ENCODE measurements at places on chromosomes 12 and 14.

- no peak for DNase-seq
These were observed 101.6 kb upstream of the PLEKHG7 start for GRCh38 chr12:92601176-92601575.

- DNase-seq = no peak
These were observed 7.4 kb upstream of the CSRNP2 start for GRCh38 chr12:51090705-51091229.

DNA sequence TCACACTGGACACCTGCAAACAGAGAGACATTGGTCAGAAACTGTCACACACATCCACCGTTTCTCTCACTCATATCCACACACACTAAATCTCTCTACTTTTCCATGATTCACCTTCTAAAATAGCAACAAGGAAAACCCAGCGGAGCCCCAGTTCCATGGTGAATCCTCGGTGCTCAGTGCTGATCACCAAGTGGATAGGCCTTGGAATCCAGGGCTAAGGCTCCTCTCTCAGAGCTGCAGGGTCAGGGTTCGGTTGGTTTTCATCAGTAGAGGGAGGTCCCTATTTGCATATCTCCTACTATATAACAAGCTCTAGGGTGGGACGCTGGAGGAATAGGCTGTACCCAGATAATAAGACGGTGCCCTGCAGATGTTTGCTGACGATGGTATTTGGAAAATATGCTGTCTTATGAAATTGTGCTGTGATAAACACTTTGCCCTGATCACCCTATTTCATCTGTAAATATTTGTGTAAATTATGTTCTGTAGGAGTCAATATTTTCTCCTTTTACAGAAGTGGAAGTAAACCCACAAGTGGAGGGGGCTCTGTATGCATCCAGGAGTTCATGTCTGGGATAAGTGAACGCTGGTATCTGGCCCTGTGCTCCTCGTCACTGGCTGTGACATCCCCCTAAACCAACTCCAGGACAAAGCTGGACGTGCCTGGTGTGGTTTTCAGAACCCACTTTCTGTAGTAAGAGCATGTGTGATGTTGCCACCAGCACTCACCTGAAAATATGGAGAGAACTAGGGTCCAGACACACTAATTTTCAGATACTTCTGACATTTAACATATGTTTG is 709.2 kb downstream of the TMEM121 start:
- DNase-seq = no peak

- no peak for DNase-seq
These were observed 663.4 kb downstream of the TMTC2 start for GRCh38 chr12:83349907-83350611.

DNA sequence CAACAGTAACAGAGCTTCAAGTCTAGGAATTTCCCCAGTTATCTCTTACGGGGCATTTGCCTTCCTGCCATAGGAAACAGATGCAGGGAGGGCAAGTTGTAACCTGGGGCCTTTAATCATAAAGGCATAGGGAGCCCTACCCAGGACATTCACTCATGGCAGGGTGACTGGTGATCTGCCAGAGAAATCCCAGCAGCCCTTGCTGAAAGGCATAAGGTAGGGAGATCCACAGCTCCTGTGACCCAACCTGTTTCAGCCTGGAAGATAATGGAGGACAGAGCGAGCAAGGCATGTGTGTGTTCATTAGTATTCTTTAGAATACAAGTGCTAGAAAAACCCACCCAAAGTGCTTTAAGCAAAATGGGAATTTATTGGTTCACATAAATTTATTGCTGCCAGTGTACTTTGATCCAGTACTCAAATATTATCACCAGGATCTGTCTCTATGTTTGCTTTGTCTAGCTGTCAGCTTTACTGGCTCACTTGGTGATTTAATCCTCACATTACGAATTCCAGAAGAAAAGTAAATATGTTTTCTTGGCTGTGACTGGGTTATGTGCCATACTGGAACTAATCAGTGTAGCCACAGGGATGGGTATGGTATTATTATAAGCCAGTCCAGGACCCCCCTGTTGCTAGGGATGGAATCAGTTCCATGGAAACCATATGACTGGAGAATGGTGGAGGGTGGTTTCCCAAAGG is 21.1 kb upstream of the AKAP6 start:
- DNase-seq = no peak

DNA sequence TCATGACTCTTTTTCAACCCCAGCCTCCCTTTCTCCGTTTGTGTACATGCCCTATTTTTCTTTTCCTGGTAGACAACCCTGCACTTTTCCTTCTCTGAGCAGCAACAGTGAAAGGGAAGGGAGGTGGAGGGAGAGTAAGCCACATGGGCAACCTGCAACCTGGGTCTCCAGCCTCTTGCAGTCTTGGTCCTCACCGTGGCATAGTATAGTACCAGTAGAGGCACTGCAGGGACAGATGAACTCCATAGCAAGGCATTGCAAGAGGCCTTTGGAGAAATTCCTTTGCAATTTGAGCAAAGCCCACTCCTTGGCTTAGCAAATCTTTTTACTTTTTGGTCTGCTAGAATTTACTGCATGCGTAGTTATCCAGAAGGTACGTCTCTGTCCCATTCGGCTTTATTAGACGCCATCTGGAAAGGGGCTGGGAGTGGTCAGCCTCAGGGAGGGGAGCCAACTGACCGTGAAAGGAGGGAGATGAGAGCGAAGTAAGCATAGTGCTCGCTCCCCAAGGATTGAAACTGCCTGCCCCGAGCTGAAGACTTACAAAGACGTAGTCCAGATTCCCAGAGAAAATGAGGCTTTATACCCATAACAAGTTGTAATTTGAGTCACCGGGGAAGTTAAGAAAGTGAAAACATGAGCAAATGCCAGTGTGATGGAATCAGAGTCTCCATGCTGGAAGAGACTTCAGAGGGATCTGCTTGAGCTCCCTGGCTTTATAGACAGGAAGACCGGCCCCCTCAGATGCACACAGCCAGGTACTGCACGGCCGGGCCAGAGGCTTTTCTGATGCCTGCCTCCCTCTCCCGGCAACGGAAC is 332.0 kb downstream of the CACNA1C start:
- DNase-seq = no peak

- no peak for DNase-seq
These were observed 289.3 kb downstream of the DUSP6 start for GRCh38 chr12:89062996-89063395.

DNA sequence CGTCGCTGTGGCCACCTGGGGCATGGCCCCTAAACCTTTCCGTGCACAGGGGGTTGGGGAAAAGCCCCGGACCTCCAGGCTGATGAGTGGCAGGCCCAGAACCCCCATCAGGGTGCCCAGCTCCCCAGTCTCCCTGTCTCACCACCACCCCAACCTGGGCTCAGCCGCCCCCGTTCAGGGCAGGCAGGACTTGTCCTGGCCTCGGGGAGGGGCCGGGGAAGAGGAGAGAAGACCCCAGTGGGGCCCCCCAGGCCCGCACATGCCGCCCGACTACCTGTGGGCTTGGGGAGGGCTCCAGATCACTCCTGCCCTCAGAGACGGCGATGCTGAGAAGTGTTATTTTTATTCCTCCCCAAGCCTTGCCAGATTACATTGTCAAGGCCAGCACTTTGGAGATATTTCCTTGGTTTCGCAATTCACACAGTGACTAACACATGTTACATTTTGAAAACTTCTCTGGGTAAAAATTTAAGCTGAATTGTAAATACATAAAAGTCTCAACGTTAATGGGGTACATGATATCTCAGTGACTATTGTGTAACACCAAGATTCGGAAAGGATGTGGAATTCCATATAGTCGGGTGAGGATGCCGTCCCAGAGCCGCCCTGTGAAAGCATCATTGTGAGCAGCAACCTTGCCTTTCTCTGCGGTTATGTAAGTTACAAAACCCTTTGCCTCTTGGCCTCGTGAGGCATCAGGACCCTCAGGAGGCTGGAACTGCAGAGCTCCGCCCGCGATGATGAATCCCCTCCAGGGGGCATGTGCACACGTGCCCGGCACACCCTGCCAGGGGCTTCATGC is 85.6 kb upstream of the DIO3 start:
- DNase-seq = no peak

Measured in stimulated activated CD4-positive, alpha-beta T cell treated with anti-CD3 and anti-CD28 coated beads, TNF-alpha, amount 100 ng/mL, for 1 hour (primary cell).